ENCODE measurements at places on chromosomes 1 and 21.

DNA sequence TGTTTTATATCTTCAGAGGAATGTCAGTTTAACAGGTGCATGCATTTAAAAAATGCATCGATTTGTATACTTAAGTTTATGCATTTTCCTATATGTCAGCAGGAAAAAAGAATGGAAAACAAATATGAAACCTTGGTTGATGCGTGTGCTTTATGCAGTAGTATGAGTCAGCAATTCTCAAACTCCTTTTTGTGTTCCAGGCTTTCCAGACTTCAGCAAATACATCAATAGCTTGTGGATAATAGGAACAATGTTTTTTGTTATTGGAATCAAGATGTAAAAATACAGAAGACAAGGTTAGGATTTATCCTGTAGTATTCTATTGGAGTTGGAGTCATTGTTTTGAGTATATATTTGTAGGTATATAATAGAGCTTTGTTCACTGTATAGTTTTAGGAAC is 45.2 kb downstream of the CHODL start:
- no peak for DNase-seq

GRCh38 chr1:29236712-29237128 is 398 bp downstream of the PTPRU start:
- no peak for DNase-seq

- no peak for DNase-seq
Measured at GRCh38 chr1:220754918-220755295, 6.8 kb downstream of the MTARC2 start.

GRCh38 chr1:87594736-87595383 is 266.2 kb downstream of the LMO4 start:
- DNase-seq: no peak

GRCh38 chr1:2475571-2475970 is 518 bp upstream of the PLCH2 start:
- no peak for DNase-seq

DNA sequence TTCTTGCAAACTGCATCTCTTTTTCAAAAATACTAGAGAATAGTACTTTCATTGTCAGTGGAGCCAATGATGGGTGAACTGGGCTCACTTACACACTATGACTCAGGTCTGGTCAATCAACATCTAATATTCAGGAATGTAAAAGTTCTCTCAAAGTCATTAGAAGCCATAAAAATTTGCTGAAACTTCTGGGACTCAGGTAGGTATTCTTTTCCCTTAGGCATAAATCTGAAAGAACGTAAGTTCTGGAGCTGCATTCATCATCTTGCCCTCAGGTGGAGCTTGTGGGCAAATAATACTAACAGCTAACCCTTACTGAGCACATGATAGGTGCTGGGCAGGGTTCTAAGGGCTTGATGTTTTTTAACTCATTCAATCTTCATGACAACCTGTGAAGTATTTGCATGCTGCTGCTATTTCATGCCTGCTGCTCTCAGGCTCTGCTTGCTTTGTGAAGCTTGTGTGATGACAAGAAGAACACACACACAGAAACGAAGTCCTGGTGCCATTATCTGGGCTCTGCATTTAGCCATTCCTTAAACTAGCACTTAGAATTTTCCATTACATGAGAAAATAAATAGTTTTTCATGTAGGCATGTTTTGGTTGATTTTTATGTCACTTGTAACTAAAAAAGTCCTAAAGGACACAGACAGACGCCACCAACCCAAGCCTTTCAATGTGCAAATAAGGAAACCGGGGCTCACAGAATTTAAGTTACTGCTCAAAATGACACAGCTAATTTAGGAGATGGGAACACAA is 394.2 kb upstream of the LYPLAL1 start:
- no peak for DNase-seq

DNA sequence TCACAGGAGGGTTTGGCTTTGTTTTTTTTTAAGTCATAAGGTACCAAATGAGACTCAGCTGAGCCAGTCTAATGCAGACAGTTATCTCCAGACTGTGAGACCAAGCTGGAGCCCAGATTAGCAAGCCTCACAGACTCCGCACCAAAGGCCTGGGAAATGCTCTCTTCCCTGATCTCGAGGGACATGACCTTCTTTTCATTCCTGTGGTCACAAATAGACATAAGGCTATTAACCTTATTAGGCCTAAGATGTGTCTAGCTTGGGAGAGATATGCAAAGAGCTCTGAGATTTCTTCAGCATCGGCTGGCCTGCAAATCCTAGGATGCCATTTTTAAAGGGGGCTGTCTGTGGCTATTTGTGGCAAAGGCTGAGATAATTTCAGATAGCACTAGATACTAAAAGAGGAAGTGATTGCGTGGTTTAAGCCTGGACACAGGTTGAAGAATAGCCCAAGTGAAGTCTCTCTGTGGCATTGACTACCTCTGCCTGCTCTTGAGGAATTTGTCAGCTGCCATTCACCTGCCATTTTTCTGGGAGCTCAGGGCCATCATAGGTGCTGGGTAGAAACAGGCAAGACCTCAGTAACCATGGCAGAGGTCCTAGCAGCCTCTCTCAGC is 301.3 kb downstream of the SIPA1L2 start:
- no peak for DNase-seq

DNA sequence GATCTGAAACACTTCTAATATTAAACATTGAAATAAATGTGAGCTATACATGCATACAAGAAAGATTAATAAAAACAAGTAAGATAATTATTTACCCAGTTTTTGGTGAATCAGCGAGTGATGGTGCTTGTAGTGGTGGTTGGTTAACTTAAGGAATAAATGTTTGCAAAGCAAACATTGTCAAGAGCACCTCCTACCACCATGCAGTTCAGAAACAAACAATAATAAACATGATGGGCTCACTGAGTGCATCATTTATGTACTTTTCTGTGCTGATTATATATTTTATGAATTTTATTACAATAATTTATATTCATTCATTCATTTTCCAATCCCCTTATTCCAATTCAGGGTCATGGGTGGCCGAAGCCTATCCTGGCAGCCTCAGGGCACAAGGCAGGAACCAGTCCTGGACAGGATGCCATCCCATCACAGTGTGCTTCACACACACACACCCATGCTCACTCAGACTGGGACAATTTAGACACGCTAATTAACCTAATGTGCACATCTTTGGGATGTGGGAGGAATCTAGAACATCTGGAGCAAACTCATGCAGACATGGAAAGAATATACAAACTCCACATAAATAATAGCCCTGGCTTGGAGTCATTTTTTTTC is 57.8 kb downstream of the ZMYM4 start:
- no peak for DNase-seq

- DNase-seq: no peak
Measured at GRCh38 chr1:229380536-229381160, 37.8 kb upstream of the CCSAP start.

- no peak for DNase-seq
Measured at GRCh38 chr1:78779831-78780230, 130.2 kb downstream of the IFI44 start.

DNA sequence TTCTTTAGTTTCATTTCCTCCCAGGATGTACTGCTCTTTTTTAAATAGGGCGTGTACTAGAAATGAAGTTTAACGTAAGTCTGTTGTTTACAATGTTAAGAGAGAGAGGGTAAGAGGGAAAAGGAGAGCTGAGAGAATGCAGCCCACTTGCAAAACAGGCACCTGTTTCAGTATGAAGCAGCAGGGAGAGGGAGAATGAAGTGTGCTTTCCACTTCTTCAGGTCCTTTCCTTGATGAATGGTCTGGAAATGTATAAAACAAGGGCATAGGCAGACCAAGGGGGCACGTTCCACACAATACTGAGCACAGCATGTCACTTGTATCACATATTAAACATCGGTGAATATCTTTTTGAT is 2.0 kb downstream of the KCNA3 start:
- peak; percentile 61 for DNase-seq

DNA sequence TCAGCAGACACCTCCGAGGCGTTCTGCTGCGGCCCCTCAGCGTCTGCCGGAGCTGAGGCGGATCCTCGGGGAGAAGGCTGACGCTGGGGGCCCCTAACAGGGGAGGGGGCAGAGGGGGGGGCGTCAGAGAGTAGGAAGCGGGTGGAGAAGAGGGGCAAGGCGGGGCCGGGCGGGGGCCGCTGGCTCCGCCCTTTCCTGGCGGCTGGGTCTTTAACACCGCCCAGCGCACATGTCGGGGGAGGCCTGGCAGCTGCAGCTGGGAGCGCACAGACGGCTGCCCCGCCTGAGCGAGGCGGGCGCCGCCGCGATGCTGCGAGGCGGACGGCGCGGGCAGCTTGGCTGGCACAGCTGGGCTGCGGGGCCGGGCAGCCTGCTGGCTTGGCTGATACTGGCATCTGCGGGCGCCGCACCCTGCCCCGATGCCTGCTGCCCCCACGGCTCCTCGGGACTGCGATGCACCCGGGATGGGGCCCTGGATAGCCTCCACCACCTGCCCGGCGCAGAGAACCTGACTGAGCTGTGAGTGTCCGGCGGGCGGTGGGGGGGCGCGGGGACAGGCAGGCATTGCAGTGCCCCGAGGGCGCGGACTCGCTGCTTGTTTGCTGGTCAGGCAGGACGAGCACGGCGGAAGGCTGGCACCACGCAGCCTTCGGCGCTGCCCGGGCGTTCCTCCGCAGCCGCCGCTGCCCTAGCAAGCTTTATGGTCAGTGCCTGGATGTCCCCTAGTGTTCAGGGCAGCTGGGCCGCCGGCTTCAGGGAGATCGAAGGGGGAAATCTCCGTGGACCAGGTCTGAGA is at the start of gene NTRK1:
NTRK1 (plus strand) TSS at position 238 of the 796 bp plus-strand sequence; CDS start at position 308, 70 bp downstream.
- peak; percentile 77 for DNase-seq

DNA sequence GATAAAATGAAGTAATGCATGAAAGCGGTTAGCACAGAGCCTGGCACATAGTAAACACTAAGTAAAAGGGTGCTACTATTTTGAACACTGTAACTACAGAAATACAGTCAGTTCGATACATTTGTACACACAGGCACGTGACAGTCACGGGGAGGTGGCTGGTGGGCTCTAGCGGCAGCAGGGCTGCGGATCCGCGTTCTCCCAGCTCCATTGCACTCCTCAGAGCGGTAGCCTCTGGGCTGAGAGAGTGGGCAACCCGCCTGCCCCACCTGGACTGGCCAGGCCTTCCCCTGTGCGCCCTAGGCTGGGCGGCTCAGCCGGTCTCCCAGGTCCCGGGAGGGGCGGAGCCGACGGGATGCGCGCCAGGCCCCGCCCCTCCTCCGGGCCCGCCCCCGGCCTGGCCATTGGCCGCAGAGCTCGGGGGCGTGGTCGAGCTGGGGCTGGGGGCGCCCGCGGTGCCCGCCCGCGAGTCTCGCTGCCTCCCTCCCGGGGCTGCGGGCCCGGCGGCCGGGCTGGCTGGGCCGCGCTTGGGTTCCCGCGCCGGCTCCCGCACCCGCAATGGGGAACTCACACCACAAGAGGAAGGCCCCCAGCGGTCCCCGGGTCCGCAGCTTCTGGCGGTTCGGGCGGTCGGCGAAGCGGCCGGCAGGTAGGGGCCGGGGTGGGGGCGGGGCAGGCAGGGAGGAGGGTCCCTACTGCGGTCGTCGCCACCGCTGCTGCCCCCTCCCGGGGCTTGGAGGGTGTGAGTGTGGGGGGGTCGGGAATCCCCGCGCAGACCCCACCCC is 51.2 kb upstream of the SYNC start:
- DNase-seq: peak; percentile 74

Data from activated naive CD4-positive, alpha-beta T cell treated with anti-CD3 and anti-CD28 coated beads, Interleukin-2, amount 10 ng/mL, durations not matched to agents 7 days and 5 days (primary cell).